ENCODE measurements at places on chromosomes 12 and 14.
A peak's percentile ranks its signal among the peaks of the same experiment; 100 is the strongest.

DNA sequence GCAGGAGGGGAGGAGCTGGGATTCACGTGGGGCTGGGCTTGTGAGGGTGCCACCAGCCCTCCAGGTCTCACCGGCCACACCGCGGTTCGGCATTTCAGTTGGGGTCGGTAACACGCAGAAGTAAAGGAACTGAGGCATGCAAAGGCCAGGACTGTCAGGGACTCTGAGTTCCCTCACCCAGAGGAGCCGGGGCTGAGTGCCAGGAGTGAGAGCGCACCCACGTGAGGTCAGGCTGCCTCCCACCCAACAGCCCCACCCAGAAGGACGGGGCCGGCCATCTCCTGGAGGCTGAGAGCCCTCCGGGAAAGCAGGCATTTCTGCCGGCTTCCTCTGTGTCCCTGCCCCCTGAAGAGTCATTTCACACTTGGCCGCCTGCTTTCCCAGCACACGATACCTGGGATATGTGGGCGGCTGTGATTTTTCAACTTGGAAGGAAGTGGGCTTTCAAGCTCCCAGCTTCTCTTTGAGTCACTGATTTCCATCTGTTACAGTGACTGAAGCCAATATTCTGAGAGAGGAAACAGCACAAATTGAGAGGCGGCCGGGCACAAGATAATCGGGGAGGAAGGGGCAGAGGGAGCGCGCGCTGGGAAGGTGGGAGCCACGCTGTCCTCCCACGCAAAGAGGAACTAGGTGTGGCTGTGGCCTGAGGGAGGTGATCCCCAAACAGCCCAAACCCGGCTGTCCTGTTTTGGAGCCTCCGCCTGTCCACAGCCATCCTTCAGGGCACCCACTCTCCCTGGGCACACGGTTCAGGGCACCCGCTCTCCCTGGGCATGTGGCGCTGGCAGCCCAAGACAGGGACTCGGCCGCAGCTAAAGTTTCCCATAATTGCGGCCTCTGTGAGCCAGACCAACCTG lies 19.0 kb downstream of the GALNT9 start:
- no peak for DNase-seq

DNA sequence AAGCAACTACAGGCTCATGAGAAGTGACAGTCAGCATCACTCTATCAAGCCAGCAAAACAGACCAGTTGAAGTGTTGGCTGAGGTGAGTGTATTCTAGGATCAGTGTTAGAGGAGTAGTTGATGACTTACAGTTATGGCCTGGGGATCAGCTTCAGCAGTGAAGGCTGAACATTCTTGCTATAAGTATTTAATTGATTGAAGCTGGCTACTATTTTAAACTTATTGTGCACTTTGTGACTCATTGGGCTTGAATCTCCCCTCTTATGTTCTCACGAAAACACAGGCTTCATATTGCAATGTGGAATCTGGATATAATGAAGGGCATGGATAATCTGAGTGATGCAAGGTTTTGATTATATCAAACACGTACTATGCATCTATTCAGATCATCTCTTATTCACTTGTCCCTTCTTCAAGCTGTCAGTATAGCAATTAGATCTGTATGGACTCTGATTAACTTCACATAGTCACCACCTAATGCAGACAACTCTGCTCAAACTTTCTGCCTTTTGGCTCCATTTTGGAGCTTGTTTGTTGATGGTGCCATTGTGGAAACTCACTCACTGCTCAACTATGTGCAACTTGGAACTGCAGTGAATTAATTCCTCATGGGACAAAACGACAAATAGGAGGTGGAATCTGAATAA lies 309.2 kb downstream of the SLC16A7 start:
- no peak for DNase-seq

GRCh38 chr14:100297320-100298300 lies 8.6 kb downstream of the SLC25A29 start:
- peak; percentile 77 for DNase-seq

GRCh38 chr12:46686267-46686942 lies 139.4 kb downstream of the SLC38A4 start:
- no peak for DNase-seq

- DNase-seq: no peak
Observed at GRCh38 chr12:93007544-93007943, 78.4 kb upstream of the EEA1 start.

DNA sequence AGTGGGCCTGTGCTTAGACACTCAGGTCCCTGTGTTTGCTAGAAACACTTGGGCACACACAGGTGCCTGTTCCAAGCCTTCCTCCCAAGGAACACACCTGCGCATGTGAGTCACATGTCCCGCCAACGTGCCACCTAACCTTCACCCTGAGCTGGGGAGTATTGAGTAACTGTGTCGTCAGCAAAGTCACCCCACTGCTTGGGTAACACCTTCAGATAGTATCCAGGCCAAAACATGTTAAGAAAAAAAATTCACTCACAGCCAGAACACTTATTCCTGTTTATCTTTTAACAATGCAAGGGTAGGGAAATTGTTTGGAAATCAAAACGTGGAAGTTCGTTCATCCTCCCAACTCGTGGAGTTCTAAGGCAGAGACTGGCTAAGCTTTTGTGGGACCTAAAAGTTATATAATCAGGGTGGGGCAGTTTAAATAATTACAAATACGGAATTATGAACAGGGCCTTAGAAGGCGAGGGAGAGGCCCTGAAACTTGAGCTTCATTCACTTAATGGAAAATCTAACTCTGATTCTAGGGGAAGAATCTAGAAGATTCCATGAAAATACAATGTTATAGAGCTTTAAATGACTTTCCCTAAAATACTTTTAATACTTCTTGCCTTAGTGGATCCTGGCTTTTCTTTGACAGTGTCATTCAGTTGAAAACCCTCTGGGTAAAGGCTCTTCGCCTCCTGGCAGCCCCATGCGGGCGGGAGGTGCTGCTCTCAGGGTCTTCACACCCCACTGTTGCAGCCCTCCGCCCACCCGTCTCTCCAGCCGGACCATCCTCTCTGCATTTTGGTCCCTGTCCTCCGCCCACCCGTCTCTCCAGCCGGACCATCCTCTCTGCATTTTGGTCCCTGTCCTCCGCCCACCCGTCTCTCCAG lies 30.3 kb upstream of the ADIPOR2 start:
- peak; percentile 93 for DNase-seq

DNA sequence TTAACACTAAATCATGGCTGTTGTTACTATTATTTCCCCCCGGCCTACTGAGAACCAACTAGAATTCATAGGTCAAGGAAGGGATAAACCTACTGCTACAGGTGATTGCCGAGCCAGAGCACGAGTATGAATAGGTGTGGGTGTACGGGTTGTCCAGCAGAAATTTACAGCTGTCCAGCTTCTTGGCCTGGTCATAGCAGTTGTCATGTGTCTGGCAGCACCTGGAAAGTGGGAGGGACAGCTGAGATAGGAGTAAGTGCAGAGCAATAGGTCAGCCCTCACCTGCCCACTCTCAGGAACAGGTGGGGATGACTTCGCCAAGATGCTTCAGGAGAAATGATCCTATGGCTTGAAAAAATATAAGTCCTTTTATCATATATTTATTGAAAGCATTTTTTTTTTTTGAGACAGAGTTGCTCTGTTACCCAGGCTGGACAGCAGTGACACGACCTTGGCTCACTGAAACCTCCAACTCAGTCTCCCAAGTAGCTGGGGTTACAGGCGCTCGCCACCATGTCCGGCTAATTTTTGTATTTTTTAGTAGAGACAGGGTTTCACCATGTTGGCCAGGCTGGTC lies 2.6 kb downstream of the PLA2G1B start:
- no peak for DNase-seq

- no peak for DNase-seq
Observed at GRCh38 chr14:101600891-101601605, 39.8 kb downstream of the DIO3 start.

GRCh38 chr14:33618361-33619105 lies 332.3 kb downstream of the EGLN3 start:
- DNase-seq: no peak

DNA sequence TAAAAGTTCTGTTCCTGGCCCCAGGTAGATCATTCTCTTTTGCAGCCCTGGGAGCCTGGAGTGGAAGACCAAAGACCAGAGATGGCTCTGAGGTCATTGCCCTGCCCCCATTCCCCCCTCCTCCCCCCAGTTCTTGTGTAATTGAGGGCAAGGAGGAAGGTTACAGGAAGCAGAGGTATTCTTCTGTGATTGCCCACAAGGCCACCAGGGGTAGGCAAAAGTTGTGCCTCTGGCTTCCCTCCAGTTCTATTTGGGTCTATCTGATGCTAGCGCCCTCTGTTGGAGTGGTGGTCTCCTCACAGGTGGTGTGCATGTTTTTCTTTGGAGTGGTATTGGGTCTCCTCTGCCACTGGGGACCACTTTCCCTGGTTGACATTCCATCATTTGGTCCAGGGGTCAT lies 41.2 kb upstream of the CRY1 start:
- no peak for DNase-seq

- peak; percentile 48 for DNase-seq
Observed at GRCh38 chr14:100622708-100623485, 35.7 kb upstream of the BEGAIN start.

- DNase-seq: peak; percentile 78
Observed at GRCh38 chr14:106039400-106039799, 513.0 kb downstream of the TMEM121 start.

- no peak for DNase-seq
Observed at GRCh38 chr14:23539248-23540140, 12.1 kb downstream of the ZFHX2 start.

DNA sequence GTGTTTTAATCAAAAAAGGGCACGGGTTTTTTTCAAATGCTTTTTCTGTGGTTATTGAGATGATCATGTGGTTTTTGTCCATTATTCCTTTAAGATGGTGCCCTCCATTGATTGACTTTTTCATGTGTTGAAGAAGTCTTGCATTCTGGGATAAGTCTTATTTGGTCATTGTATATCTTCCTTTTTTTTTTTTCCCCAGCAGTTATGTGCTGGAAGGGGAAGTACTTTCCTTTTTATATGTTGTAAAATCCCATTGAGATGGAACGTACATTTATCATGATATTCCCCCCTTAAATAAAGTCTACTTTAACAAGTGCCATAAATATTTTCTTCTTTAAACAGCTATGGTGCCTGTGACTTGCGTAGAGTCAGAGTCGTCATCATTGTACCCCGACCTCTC lies 24.8 kb upstream of the MUCL1 start:
- DNase-seq: no peak

- DNase-seq: no peak
Observed at GRCh38 chr12:122517877-122518276, 8.9 kb downstream of the RSRC2 start.

DNA sequence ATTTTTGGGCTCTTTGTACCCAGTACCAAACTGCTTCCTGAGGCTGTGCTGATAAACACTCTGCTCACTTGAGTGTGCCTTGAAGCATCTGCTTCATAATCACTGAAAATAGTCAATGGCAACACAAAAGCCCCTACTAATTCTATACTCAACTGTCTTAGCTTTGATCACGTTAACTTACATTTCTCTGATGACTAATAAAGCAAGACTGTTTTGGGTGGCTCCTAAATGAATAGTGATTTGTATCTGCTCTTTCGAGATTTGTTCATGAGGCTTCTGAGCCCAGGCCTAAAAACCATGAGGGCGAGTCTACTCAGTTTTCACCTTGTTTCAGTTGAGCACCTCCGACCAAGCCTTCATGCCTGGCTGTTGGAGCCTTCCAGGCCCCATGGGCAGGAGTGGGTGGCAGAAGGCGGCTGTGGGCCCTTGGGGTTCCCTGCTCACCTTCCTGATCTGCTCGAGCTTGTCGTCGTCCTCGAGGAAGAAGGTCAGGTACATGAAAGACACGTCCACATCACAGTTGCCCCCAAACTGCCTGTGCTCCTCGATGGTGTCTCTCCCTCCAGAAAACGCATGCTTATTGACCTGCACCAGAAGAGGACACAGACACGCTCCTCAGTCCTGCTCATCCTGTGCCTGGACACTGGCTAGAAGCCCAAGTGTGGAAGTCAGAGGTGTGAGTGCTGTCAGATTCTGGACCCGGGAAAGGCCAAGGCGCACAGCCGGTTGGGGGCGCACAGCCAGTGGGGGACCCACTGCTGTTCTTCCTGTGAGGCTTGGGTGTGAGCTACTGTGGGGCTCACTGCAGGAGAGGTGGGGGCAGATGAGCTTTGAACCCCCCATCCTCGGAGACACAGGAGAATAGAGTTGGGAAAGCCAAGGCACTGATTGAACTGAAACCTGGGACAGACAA lies 13.7 kb downstream of the SLC25A47 start:
- DNase-seq: peak; percentile 34

DNA sequence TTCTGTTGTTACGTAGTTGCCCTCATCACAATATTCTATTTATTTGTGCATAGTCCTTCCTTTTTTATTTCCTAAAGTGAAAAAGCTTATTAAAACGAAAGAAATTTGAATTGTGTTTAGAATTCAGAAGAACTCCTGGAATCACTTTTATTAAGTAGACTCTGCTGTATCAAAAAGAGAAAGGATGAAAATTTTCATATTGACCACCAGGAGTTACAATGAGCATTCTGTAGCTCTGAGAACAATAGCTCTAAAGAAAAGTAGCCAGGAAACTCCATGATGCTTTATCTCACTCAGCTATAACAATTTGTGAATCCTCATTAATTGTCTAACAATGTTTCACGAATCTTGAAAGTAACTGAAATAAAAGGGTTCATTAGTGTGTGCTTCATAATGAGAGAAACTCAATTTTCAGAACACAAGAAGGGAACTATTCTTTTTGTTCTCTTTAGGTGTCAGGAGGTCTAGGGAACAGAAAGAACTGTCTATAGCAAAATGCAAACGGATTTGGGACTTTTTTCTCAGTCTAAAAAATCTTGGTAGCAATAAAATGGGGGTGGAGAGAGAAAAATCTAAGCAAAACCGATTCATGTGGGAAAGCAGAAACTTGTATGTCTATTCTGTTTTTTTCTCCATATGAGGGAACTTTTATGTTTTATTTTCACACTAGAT lies 19.3 kb downstream of the ASCL1 start:
- DNase-seq: no peak

GRCh38 chr12:94618995-94619695 lies 31.2 kb downstream of the TMCC3 start:
- DNase-seq: no peak

DNA sequence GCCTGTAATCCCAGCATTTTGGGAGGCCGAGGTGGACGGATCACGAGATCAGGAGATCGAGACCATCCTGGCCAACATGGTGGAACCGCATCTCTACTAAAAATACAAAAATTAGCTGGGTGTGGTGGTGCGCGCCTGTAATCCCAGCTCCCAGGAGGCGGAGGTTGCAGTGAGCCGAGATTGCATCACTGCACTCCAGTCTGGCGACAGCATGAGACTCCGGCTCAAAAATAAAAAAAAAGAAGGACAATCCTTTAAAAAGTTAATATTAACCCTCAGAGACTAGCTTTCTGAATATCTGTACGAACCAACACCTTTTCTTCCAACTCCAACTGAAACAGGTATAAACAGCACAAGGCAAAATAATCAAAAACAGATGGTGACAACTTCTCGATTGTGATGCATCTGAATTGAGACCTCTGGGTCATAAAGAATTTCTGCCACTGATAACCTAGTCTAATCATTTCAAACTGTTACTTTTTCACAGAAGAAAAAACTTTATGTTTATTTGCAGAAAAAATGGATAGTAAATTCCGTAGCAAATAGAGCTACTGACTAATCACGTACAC lies 27.8 kb downstream of the CLIP1 start:
- no peak for DNase-seq

- no peak for DNase-seq
Observed at GRCh38 chr12:124032265-124032886, 59.4 kb downstream of the ZNF664 start.

Measured in upper lobe of right lung (tissue), 1 donor.